Umbilical cord (tissue), 2 donors: ENCODE measurements at places on chromosomes 12 and 14.

- DNase-seq, result no peak
These were observed 10.0 kb downstream of the ATP2B1 start for GRCh38 chr12:89698607-89699006.

GRCh38 chr12:115095073-115095748 lies 411.2 kb upstream of the TBX3 start:
- peak; percentile 10 for DNase-seq

DNA sequence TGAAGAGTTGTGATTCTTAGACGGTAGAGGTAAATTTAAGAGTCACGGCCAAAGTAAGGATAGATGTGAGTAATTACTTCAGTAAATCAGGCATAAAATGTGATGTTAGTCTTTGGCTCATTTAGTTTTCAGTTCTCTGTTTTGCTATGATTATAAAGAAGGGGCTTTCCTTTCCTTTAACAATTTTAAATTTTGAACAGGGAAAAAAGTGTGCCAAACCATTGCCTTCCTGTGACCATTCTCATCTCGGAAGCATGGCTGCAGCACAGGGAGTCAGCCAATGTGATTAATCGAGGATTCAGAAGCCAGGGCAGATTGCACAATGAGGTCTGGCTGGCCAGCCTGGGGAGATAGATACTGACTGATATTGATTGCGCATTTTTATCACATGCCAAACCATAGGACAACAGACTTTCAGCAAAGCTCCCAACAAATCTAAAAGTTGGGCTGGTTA lies 480.2 kb upstream of the PRICKLE1 start:
- DNase-seq, result no peak

DNA sequence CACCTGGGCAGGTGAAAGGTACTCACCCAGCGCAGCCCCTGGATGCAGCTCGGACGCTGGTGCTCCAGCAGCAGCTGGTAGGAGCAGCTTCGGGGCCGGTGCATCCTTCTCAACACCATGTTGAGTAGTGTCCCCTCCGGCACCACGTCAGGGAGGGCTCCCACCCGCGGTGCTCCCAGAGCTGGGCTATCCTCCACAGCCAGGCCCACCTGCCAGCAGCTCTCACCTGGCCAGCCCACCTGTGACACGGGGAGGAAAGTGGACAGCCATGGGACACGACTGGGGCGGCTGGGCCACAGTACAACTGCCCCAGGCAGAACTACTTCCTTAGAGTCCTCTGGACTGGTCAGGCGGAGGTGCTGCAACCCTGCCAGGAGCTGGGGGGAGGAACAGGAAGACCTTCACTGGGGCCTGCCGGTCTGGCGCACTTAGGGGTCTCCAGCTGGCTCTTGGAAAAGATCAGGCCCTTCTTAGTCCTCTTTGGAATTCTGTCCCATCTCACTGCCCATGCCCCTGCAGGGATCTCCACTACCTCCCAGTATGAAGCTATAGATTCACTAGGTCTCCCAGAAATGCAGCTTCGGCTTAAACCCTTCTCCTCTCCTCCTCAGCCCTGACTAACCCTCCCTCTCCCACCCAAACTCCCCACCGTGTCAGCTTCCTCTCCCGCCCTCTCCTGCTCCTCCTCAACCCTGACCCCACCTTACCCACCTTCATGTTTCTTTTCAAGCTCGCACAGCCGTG lies 668 bp downstream of the RAPGEF3 start:
- no peak for DNase-seq

DNA sequence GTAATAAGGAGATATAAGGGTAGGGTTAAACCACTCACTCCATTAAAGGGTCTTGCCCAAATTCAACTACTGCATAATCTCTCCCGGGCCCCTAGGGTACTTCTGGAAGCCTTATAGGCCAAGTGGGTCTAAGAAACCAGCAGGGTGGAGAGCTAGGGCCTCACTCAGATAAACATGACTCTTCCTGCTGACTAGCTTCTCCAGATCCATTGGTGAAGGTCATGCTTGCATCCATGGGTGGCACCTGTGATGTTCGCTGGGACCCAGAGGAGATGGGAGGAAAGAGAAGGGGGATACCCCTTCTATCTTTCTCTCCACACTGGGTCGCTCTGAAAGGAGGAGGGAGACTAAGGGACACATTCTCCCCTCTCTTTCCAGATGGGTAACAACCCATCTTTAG lies 36.1 kb upstream of the HIGD1C start:
- DNase-seq, result no peak

DNA sequence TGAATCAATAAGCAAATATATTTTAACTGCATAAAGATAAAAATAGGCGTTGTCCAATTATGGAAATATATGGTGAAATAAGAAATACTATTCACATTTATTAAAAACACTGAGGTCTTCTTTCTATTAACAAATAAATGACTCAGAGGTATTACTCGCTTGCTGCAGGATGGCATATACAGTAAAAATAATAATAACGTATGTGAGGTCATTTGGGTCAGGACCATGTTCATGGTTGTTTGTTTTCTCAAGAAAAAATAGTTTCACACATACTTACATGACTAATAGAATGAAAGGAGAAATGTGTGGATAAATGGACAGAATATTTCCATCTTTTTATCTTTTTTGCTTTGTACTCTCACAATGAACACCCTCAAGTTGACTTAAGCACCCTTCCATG lies 46.5 kb upstream of the RTL1 start:
- no peak for DNase-seq

- peak; percentile 28 for DNase-seq
These were observed 99.1 kb upstream of the MAP1LC3B2 start for GRCh38 chr12:116459916-116460663.

GRCh38 chr14:73235531-73236155 lies 1.7 kb upstream of the PAPLN start:
- peak; percentile 69 for DNase-seq
